ENCODE measurements at places on chromosomes 5 and 9.

GRCh38 chr5:34731435-34732232 is 75.5 kb downstream of the RAI14 start:
- DNase-seq: no peak

DNA sequence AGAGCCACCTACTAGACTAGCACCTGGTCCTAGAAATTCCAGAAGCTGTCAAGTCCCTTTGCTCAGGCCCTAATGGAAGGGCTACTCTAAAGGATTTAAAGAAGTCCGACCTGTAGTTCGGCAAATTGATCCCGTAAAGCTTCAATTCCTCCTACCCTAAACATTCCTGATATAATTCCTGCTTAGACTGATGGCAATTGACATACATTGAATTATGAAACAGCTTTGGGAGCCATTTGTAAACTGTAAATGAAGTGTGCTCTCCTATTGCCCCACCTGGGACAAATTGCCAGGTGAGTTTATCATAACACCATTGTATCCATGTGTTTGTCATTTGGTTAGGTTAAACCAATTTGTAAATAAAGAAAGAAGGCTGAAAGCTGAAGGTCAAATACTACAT is 104.4 kb downstream of the EGFLAM start:
- DNase-seq: no peak

GRCh38 chr5:120869831-120870230 is 405.7 kb downstream of the PRR16 start:
- DNase-seq: no peak

- no peak for DNase-seq
These were observed 30.2 kb downstream of the ITGA2 start for GRCh38 chr5:53019320-53019719.

DNA sequence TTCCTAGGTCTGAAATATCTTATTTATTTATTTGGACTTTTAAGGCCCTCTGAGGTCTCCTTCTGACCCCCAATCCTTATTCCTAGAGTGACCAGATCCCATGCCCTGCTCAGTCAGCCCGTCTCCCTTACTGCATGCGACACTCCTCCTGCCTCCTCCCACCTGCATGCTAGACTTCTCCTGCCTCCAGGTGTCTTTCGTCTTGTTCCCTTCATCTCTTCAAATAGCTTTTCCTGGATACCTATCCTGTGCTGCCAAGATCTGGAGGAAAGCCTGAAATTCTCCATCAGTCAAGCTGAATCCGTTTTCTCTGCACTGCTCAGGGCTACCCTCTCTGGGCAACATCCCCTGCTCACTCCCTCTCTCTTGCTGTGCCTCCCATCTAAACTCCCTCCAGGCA is 81.0 kb downstream of the PRDM6 start:
- DNase-seq: no peak

DNA sequence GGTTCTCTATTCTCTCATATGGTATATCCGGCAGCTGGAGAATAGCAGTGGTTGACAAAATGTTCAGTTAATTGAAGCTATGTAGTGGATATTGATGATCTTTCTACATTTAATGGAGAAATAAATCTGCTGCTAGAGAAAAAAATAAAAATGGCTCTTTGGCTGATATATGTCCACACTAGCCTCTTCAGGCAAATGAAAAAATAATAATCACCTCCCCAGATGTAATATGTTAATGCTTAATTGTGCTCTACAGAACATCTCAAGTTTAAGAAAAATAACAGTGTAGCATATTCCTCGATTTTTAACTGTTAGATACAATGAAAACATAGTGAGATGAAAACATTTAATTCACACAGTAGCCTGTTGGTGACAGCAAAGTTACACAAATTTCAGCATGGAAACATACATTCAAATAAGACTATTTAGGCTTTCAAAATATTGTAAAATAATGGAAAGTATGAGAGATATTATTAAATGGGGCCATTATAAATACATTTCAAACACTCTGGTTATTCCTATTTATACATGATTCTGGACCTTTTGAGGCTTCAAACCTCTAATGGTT is 543.0 kb downstream of the MAT2B start:
- DNase-seq: no peak

GRCh38 chr5:116506488-116506887 is 68.1 kb downstream of the SEMA6A start:
- no peak for DNase-seq

DNA sequence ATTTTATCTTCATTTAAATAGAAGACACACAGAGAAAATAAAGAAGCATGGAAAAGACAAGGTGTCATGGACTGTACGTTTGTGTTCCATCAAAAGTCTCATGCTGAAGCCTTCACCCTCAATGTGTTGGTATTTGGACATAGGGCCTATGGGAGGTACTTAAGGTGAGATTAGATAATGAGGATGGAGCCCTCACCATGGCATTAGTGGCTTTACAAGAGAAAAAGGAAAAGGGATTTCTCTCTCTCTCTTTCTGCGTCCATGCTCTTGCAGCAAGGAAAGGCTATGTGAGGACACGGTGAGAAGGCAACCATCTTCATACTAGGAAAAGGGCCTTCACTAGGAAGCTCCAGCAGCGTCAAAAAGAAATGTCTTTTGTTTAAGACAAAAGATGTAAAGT is 797.0 kb upstream of the CDH10 start:
- no peak for DNase-seq

DNA sequence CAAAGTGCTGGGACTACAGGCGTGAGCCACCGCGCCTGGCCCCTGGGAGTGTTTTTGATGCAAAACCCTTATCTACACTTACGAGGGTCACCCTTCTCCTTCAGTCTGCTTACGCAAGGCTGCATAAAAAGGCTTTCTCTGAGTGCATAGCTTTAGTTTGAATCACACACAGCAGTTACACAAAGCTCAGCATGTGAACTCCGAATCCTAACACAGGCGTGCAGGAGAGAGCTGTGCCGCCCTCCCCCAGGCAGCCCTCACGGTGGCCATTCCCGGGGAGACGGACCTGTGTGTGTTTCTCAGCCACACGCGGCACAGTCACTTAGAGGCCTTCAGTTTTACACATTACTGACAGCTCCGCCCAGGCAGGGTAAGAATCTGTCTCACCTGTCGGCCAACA is 26.7 kb downstream of the EXD3 start:
- DNase-seq: no peak

DNA sequence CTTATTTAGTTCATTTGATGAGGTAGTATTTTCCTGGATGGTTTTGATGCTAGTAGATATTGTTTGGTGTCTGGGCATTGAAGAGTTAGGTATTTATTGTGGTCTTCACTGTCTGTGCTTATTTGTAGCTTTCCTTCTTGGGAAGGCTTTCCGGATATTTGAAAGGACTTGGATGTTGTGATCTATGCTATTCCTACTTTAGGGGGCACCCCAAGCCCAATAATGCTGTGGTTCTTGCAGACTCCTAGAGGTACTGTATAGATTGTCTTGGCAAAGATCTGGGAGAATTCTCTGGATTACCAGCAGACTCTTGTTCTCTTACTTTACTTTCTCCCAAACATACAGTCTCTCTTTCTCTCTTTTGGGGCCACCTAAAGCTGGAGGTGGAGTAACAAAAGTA is 315.7 kb downstream of the MAT2B start:
- DNase-seq: no peak

GRCh38 chr5:127409246-127409917 is 108.1 kb upstream of the PRRC1 start:
- DNase-seq: no peak

- no peak for DNase-seq
These were observed 16.1 kb downstream of the PCSK5 start for GRCh38 chr9:75906531-75906930.

DNA sequence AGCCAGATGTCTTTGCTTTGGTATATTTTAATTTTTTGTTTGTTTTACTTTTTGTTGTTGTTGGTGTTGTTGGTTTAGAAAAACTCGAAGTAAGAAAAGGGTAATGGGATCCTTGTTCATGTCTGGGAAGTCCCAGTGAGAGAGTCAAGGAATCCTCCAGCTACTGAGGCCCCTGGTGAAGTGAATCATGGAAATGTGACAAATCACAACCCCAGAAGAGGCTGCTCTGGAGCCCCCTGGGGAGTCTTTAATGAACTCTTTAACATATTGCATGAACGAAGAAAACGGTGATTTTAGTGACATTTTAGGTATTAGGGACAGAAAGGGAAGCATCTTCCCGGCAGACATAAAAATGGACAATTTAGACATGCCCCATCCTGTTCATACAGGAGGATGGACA is 41.3 kb downstream of the TMEM174 start:
- no peak for DNase-seq

DNA sequence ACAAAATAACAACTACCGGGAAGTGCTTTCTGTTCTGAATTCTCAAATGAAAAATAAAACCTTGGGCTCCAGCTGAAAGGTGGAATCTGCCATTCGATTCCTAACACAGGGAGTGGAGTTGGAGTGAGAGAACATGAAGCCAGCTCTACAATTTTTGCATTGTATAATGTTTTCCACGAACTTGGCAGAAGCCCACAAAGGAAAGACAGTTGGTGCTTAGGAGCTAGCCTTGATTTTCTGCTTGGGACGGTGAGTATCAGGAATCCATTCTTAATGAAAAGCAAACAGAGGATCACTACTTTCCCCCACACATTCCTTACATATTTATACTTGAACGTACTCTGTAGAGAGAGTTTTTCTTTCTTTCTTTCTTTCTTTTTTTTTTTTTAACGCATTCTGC is 74.2 kb upstream of the FBXL7 start:
- no peak for DNase-seq

DNA sequence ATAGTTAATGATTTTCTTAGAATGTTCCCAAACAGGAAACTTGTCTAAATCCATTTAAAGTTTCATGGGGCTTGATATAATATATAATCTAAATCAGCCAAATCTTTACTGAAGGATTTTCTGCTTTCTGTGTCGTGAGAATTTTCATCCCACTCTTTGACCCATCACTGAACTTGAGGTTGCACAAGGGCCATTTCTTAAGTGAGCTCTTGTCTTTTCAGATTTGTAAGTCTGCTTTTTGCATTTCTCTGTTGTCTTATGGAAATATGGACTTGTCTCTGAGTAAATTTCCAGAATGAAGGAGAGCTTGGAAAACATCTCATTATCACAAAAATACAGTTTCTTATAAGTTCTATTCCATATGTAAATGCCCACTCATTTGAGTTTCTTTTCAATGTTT is 149.2 kb upstream of the ARRDC3 start:
- DNase-seq: no peak

GRCh38 chr9:80586786-80587330 is 1015.1 kb downstream of the TLE4 start:
- no peak for DNase-seq

DNA sequence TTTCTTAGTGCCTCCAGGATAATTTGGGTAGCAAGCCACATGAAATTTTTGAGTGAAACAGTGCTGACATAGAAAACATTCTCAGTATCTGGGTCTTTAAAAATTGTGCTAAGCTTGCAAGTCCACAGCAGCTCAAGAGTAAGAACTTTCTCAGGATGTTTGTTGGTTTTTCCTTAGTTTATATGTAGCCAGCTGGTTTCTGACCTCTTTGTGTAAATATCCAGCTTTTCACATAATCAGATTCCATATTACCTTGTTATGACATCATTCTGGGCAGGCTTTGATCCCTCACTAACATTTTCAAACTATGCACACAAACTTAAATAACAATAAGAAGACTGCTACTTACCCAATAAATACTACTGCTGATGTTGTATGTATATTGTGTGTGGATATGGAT is 82.9 kb upstream of the VCAN start:
- DNase-seq: no peak

GRCh38 chr9:122307925-122308324 is 43.2 kb downstream of the MRRF start:
- no peak for DNase-seq

DNA sequence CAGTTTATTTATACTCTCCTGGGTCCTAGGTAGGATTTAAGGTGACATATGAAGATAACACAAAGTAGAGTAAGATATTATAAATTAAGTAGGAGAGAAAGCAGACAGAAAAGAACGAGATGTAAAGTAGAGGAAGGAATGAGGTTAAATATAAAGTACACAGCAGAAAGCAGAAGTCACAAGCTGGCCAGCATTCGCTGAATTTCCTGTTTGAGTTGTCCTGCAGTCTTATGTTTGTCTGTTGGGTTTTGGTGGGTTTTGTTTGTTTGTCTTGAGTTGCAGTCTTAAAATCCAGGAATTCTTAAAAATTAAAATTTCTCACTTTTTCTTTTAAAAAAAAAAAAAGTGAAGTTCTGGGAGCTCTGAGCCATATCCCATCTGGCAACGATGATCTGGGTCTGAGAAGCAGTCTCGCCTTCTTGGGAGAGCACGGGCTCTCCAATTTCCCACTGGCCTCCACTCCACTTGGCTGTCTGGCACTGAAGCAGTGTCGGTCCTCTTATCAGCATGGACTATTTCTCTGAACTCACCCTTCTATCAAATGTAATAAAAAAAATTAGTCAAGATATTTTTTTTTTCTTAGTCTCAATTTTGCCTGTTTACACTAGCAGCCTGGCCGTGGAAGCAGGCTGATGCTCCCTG is 2.0 kb downstream of the S100Z start:
- DNase-seq: no peak

GRCh38 chr9:28136113-28136512 is 562.8 kb upstream of the C9orf72 start:
- no peak for DNase-seq

GRCh38 chr5:135369952-135370351 is 29.1 kb downstream of the MACROH2A1 start:
- no peak for DNase-seq

DNA sequence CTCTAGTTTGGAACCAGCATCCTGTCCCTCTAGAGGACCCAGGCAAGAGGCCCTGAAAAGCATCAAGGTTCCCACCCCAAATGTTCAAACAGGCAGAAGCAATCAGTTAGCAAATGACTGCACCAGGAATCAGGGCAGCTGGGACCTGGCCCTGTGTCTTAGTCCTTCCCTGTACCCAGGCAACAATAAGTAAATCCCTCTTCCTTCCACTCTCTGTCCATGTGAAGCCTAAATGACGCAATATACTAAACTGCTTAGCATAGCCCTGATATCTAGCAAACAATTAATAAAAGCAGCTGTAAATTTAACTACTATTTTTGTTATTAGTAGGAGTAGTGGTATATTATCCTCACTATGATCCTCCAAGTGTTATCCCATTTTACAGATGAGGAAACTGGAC is 13.2 kb upstream of the ADRA1B start:
- DNase-seq: no peak

DNA sequence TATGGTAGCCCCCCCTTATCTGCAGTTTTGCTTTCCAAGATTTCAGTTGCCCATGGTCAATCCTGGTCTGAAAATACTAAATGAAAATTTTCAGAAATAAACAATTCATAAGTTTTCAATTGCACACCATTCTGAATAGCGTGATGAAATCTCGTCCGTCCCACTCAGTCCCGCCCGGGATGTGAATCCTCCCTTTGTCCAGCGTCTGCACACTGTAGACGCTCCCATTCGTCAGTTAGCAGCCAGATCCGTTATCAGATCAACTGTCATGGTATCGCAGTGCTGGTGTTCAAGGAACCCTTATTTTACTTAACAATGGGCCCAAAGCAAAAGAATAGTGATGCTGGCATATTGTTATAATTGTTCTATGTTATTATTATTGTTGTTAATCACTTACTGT is 98.6 kb downstream of the TMEM215 start:
- DNase-seq: no peak

DNA sequence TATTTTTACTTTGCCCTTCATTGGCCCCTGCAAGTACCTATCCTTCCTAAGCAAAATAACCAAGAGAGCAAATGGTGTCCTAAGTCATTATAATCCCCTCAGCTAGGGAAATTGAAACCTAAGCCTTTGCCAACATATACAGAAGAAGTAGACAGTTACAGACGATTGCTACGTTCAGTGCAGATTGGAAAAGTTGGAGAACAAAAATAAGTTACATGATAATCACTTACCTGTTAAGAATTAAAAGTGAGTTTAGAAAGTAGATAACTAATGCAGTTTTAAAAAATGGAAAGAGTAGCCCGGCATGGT is 244.8 kb downstream of the MPDZ start:
- no peak for DNase-seq

GRCh38 chr9:127397646-127398274 is 791 bp downstream of the SLC2A8 start:
- DNase-seq: no peak

Measured in NCI-H510A (cell line).